ENCODE measurements at places on chromosomes 12 and 14.
A peak's percentile ranks its signal among the peaks of the same experiment; 100 is the strongest.

DNA sequence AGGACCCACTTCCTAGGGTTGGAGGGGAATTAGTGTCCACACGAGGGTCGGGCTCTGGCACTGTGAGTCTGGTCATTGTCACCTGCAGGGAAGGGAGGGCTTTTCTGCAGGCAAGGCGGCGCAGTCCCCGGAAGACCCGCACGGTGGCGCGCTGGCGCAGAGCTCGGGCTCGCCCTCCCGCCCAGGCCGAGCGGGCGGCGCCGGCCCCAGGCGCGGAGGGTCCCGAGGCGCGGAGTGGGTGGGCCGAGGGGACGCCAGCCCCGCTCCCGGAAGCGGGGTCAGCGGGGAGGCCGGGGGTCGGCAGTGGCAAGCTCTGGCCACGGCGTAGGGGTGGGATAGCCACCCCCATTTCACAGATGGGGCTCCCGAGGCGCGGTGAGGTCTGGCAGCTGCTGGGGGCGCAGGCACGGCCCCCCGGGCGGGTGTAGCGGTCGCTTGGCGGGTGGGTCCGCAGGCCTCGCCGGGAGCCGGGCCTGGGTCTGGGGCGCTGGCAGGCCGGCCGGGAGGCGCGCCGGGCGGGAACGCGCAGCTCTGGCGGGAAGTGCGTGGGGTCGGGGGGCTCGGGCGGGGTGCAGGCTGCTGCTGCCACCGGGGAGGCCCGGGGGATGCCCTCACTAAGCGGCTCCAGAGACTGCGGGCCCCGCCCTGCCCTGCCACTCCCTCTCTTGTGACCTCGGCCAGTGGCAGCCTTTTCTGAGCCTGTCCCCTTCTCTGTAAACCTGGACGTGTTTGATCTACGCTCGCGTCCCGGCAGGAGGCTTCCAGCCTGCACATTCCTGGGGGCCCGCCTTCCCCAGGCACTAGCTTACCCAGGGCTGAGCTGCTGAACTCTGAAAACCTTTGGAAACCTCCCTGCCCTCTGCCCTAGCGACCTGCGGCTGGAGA, 46.1 kb downstream of the CYP46A1 start:
- peak; percentile 81 for DNase-seq

- DNase-seq: no peak
Measured at GRCh38 chr12:6703631-6704030, 3.0 kb upstream of the PIANP start.

DNA sequence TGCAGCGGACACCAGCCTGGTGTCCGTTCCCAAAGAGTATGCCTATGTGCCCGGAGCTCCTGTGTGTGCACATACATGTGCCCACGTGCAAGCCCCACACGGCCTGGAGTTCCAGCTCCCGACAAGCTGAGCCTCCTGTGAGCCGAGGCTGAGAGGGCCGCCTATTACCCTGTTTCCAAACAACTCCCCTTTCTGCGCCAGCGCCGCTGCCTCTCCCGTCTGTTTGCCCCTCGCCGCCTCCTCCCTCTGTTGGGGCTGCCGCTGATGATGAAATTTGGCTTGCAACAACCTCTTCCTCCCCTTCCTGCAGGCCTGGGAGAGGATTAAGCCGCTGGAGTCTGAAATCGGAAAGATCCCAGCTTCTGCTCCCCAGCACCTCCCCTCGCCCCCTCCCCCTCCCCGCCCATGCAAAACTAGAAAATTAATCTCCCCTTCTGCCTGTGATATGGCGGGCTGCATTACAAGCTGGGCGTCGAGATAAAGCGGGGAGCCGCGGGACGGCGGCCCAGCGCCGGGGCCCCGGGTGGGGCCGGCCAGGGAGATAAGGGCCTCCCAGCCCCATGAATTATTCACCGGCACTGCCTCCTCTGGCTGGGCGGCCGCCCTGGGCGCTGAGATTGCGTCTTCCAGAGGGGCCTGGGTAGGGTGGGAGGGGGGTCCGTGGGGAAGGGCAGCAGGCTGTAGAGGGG, 6.8 kb upstream of the ASIC1 start:
- peak; percentile 63 for DNase-seq

- no peak for DNase-seq
Measured at GRCh38 chr12:13405961-13406703, 209.6 kb downstream of the EMP1 start.

- DNase-seq: peak; percentile 85
Measured at GRCh38 chr14:75578102-75578785, at the start of gene FLVCR2. Gene FLVCR2, plus strand, starts transcription at chr14:75578620. Its CDS starts 353 bp downstream, at chr14:75578973.

DNA sequence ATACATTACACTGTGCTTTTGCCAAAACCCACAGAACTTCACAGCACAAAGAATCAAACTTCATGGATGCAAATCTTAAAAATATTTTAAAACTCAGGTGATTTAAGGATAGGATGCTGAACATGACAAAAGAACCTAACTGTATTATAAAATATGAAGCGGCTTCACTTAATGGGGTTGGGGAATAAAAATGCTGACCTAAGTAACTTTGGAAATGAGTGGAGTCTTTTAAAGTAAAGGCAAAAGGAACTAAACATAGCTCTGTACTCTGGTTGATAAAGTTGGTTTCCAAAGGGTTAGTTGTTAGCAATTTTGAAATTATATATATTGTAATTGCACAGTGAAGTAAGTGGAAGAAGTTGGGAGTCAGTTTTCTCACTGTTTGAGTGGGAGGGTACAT, 111.5 kb upstream of the SYT1 start:
- DNase-seq: no peak

DNA sequence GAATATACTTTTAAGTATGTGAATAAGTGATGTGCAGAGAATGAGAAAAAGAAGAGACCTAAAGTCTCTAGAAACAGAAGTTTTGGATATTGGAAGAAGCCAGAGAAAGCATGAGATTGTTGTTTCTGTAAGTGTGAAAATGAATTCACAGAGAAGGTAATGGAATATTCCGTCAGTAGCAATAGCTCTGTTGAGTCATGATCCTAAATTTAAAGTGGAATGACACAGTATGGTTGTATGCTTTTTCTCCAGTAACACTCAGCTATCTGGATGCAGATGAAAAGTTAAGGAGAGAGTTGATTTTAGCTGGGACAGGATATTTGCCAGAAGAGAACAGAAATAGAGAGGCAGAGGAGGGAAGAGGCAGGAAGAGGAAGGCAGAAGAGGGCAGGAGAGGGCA, 1166.3 kb downstream of the GALC start:
- no peak for DNase-seq

- DNase-seq: no peak
Measured at GRCh38 chr12:71594214-71594948, 69.3 kb downstream of the ZFC3H1 start.

All from right kidney (tissue), 9 donors.